ENCODE measurements at places on chromosomes 16 and 17.

- DNase-seq = no peak
Observed at GRCh38 chr17:14304773-14305517, 4.1 kb downstream of the HS3ST3B1 start.

GRCh38 chr17:76353004-76353598, 615 bp downstream of the PRPSAP1 start:
- DNase-seq = no peak

DNA sequence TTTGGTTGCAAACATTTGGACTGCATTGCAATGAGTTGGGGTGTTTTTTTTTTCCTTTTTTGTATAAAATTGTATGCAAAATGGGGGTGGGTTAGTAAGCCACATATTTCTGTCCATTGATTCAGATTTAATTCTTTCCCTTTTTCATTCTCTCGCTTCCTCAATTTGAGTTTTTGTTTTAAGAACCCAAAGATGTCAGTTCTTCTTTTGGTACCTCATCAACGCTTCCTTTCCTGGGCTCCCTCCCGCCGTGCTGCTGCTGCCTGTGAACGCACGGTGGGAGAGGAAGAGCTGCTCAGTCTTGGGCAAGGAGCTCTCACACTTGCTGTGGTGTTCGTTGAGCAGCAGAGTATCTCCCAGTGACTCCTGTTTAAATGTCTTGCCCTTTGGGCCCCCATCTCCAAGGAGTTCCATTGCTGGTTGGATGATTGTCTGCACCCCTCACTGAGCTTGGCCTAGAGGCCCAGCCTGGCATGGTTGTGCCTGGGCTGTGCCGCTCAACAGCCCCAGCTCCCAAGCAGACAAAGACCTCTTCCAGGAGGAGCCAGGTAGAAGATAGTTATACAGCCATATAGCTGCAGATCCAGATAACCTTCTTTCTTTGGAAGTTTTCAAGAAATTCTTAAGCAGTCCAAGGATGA, 13.6 kb downstream of the UBFD1 start:
- DNase-seq = no peak

GRCh38 chr16:56710181-56710737, 19.7 kb upstream of the NUP93 start:
- DNase-seq = no peak

GRCh38 chr16:85152414-85153030, 40.2 kb upstream of the CIBAR2 start:
- DNase-seq = no peak

- DNase-seq = no peak
Observed at GRCh38 chr17:50218771-50219315, 17.4 kb upstream of the COL1A1 start.

- no peak for DNase-seq
Observed at GRCh38 chr16:86680162-86680561, 101.8 kb downstream of the FOXL1 start.

DNA sequence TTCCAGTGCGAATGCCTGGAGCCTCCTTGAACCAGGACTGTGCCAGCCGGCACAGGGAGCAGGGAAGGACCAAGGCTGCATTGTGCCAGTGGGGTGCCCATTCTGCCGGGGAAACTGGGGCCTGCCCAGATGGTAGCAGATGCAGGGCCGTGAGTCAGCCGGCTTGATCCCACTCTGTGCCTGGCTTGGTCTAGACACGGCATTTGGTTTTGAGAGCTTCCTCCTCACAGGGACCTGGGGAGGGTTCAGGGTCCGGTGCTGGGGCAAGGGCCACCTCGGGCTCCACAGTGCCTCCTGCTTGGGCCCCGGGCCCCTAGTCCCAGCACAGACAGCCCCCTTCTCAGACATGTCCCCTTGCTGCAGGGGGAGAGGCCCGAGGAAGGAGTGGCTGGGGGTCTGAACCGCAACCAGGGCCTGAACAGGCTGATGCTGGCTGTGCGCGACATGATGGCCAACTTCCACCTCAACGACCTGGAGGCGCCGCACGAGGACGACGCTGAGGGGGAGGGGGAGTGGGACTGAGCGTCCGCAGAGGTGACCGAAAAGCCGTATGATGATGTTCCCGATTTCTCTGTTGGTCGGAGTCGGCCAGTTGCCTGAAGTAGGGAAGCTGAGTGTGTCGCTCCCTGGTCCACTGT, 7.8 kb upstream of the MC1R start:
- no peak for DNase-seq

- DNase-seq = no peak
Observed at GRCh38 chr17:21212826-21213637, 929 bp downstream of the TMEM11 start.

DNA sequence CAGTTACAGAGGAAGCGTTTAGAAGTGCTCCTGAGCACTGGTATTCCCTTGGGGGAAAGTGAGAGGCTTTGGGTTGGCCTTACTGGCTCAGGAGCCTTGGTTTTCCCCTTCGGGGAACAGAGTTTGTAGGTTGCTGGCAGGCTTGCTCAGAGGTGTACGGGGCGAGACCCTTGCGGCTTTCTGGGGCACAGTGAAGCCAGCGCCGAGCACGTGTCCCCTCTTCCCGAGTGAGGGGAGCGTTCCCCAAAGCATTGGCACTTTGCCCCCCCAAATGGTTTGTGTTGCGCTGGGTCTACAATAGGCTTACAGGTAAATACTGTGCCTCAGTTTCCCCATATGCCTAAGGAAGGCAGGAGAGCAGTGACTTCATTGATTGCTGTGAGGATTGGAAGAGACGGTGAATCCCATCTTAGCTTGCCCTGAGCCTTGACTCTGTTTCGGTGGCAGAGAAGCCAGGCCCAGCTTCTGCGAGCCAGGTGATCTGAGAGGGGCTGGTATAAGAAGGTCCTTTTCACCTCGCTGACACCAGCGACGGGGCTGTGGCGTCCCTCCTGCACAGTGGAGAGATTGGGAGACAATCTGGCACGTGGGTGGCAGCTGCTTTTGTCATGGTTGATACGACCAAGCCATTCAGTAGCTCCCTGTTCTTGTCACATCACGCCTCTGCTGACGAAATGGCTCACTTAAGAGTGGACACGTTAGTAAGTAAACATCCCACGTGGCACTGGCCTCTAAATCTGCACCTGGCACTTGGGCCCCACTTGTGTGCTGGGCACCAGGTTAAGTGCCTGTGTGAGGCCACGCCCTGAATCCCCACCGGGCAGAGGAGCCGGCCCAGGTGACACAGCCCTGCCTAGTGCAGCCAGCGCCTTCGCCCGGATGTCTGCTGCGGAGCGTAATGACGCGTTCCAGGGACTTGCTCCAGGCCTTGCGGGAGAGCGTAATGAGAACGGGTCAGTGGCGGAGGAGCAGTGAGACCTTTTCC, 55.0 kb downstream of the MEAK7 start:
- no peak for DNase-seq

DNA sequence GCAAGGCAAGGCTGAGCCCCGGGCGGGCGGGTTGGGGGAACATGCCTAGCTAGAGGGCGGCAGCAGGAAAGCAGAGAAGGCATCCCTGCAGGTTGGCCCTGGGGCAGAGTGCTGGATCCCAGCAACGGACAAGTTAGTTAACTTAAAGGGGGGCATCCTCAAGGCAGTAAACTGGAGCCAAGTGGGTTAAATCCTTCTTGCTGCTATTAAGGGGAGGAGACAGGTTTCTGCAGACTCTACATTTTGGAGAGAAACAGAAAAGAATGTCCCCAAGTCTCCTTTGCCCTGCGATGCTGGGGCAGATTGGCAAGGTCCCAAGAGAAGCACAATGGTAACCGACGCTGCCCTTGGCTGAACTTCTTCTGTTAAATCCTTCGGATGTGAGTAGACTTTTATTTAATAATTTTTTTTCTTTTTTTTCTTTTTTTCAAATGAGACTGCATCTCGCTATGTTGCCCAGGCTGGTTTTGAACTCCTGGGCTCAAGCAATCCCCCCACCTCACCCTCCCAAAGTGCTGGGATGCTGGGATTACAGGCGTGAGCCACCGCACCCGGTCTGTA, 14.0 kb downstream of the ATP5PD start:
- no peak for DNase-seq

DNA sequence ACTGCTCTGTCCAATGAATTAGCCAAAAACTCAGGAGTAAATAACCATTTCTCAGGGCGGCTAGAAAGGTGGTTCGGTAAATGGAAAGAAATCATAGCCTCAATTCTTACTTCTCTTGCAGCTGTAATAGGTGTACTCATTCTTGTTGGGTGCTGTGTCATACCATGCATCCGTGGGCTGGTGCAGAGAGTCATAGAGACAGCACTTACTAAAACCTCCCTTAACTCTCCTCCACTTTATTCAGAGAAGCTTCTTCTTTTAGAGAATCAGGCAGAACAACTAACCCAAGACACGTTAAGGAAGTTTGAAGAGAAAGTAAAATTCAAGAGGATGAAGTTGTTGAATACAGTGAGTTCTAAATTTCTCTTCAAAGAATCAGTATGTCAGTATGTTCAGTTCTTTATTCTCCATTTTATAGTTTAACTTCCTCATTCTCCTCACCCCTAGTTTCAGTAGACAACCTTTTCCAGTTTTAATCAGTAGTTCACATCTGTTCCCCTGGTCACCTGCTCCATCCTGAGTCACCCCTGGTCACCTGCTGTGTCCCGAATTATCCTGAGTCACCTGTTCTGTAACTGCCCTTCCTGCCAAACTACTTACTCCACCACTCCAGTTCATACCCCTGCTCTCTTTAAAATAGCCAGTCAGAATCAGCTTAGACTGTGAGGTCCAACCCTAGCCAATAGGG, 85.9 kb downstream of the EMP2 start:
- DNase-seq = no peak

DNA sequence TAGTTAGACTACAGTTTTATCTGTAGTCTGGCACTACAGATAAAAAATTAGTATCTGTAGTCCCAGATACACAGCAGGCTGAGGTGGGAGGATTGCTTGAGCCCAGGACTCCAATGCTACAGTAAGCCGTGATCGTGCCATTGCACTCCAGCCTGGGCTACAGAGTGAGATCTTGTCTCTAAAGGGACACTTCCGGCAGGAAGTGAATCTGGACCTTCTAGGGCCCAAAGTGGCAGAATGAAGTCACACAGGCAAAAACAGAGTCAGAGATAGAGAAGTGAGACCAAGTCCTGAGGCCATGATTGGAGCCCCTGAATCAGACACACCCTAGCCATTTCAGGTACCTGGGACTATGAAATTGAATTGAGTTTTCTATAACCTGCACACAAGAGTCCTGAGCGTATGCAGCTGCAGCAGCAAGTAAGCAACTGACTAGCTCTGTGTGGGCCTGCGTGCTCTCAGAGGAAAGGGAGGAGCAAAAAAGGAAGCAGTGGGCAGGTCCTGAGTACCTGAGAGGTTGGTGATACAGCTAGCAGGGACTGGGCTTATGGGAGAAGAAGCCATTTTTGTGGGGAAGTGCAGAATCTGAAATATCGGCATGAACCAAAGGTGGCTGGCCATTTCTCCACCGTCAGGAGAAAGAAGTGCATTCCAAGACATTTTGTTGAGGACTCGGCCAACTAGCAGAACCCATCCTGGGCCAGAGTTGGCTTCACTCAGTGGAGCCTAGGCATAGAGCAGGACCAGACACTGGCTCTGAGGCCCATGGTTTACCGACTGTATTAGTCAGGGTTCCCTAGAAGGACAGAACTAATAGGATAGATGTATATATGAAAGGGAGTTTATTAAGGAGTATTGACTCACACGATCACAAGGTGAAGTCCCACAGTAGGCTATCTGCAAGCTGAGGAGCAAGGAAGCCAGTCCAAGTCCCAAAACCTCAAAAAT, 27.2 kb upstream of the BRD7 start:
- DNase-seq = no peak

DNA sequence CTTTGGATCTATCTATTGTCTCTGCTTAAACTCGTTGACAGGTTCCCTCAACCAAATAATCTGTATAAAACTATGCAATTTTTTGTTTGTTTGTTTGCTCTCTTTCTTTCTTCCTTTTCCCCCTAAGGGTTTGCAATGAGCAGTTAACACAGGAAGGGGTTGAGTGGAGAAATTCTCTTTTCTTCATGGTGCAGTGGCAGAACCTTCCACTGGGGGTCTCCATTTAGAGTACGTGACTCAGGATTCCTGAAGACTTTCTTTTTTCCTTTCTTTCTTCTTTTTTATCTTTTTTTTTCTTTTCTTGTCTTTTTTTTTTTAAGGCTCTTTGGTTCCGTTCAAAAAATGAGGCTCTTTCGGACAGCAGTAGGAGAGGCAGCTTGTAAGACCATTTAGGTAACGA, 19.5 kb upstream of the RBFOX1 start:
- no peak for DNase-seq

DNA sequence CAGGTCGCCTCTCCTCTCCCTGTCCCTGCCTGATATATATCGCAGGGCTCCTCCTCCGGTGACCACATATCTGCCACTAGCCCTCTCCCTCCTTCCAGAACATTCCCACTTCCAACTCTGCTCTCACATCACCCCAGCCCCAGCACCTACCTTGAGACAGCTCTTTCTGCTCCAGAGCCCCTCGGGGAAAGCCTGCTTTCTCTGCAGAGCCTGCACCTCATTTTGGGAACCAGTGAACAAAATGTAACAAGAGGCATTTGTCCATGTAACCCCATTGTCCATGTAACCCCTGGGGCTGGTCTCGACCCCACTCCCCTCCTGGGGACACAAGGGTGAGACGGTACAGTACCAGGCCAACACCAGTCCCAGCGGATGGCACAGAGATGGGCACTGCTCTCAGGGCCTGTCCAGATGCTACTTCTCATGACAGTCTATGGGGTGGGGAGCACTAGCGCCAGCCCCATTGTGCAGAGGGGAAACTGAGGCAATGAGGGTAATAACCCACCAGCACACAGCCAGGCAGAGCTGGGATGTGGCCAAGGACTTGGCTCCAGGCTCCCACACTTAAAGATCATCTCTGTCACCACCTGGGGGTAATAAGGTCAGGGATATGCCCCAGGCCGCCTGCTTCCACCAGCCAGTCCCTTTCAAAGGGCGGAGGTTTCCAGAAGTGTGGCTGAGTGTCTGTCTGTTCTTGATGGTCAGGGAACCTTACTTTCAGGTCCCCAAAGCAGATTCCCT, 42.9 kb downstream of the TBC1D16 start:
- no peak for DNase-seq

DNA sequence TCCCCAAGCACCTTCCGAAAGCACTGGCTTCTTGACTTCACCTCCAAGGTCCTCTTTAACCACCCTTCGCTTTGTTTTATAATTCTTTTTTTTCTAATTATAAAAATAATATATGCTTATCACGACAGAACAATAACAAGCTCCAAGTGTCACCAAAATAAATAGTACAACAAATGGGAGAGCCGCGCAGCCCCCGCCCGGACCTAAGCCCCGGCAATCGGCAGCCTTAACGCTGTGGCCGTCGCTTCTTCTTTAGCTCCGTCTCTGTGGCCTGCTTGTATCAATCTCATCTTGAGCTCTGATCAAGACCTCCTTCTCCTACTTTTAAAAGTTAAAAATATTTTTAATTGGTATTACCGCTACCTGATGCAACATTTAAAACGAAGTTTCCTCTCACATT, 42.7 kb downstream of the CYB5D2 start:
- DNase-seq = no peak

DNA sequence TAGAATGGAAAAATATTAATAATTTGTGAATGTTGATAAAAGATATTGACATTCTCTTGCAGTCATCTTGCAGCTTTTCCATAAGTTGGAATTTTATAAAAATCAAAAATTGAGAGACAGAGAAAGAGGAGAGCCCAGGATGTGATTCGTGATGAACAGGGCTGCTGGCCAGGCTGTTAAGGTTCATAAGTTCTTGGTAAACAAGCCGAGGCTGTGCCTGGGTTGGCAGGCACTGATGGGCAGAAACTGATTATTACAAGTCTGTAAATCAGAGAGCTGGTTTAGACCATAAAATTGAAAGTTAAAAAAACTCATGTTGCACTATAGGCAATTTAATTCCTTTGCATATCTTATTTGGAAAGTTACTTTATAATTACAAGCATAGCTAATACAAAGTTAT, 533.7 kb downstream of the HAPSTR1 start:
- DNase-seq = no peak

Data from activated CD4-positive, alpha-beta T cell treated with anti-CD3 and anti-CD28 coated beads, Interleukin-2, amount 50 U/mL, for 1 hour (primary cell).